ENCODE measurements at places on chromosomes 13 and 19.

GRCh38 chr19:498977-499623 lies 2.8 kb downstream of the MADCAM1 start:
- DNase-seq: no peak

GRCh38 chr13:59728896-59729545 lies 434.7 kb downstream of the DIAPH3 start:
- DNase-seq: no peak

GRCh38 chr13:59337070-59337469 lies 826.7 kb downstream of the DIAPH3 start:
- no peak for DNase-seq

DNA sequence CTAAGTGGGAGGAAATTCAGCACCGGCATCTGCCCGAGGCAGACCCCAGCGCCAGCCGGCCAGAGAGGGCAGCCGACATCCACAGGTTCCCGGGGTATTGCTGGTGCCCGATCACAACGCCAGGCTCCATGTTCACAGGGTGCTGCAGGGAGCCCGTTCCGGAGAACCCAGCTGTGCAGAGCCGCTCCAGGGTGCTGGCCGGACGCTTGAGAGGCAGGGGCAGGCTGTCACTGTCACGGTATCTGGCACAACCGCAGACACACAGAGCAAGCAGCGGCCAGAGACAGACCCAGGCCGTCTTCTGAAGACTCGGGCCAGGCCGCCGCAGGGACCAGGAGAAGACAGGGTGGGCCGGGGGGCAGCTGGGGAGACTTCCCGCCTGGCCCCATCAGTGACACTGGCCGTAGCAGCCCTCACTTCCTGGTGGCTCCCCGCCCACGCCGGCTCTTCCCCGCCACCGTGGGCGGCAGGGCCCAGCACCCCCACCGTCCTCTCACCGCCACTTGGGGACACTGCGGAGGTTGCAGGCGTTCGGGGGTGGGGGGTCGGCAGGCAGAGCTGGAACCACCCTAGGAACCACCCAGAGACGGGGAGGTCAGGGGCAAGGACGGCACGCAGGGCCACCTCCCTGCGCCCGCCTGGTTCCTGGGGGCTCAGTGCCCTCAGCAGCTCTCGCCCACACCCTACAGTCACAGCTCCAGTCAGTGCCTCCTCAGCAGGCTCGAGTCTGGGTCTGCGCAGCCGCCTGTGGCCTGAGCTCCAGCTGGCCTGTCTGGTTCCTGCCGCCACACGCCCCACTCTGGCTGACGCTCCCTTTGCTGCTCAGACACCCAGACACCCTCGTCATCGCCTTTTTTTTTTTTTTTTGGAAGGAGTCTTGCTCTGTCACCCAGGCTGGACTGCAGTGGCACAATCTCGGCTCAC lies 3.8 kb downstream of the RNF126 start:
- DNase-seq: no peak

GRCh38 chr13:50829226-50829625 lies 14.3 kb downstream of the DLEU7 start:
- DNase-seq: no peak

Data from progenitor cell of endocrine pancreas (in vitro differentiated cells).